ENCODE measurements at places on chromosomes 16 and 17. TPM values are rescaled to one million over a fixed set of nuclear protein-coding genes. Genes with fewer than 3 reads are reported as not detected.
A peak's percentile ranks its signal among the peaks of the same experiment; 100 is the strongest.

Gene CD300E
- total RNA-seq = 0.81 TPM

Gene NPIPA8
- total RNA-seq = 23.1 TPM

Gene MEOX1
- 5.5 TPM for total RNA-seq

DNA sequence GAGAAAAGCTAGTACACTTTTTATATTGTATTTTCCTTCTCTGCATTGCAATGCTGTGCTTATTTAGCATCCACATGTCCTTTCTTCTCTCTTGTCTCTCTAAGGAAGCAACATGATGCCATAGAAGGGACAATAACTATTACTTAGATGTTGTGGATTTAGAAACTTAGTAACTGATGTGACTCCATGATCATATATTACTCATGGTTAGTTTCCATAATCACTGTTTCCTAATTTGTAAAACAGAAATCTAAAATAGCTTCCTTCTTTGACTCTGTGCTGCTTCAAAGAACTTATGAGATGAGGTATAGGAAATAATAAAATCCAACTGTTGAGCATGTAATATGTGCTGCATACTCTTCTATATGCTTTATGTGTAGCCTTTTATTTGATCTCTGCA, 6.6 kb upstream of the ABCA5 start:
- no peaks in the 10 kb centered on the region for H3K4me1 ChIP-seq
- DNase-seq = no peak
- no peaks in the 10 kb centered on the region for H3K36me3 ChIP-seq
- H3K4me3 ChIP-seq = no peak overlapping the region

GRCh38 chr17:81995463-81996231, 18.2 kb downstream of the ASPSCR1 start:
- H3K36me3 ChIP-seq = no peaks in the 10 kb centered on the region
- no peak for DNase-seq
- H3K4me1 ChIP-seq = peaks cover 4% of the 10 kb centered on the region
- no peaks in the 10 kb centered on the region for H3K27me3 ChIP-seq

DNA sequence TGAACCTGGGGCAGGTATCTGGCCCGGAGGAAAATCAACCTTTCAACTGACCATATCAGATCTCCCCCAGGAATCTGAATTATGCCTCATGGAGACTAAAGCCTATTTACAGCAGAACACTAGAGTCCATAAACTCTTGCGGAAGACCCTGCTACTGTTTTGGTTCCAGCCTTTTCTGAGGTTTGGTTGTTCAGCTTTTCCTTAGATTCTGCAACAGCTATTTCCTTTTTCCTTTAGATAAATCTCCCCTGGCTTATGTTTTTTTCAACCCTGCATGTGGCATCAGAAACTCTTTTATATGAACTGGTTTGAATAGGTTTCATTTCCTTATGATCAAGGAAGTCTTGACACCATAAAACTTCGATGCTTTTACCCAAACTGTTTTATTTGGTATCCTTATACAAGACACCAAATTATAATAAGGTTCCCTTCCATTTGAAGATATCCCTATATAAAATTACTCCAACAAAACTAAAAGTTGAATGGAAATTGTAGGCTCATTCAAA, 13.1 kb downstream of the SPOP start:
- H3K4me3 ChIP-seq = no peak overlapping the region
- H3K36me3 ChIP-seq = peaks cover 5% of the 10 kb centered on the region
- DNase-seq = no peak
- H3K27me3 ChIP-seq = no peaks in the 10 kb centered on the region
- peak overlapping the region; percentile 77 for H3K27ac ChIP-seq

GRCh38 chr17:45138911-45139532, 3.5 kb downstream of the ACBD4 start:
- no peak for DNase-seq
- peaks cover 16% of the 10 kb centered on the region for H3K4me1 ChIP-seq
- H3K27me3 ChIP-seq = no peaks in the 10 kb centered on the region
- no peak overlapping the region for H3K4me3 ChIP-seq
- H3K27ac ChIP-seq = no peak overlapping the region

GRCh38 chr17:41404024-41404671, 6.7 kb upstream of the KRT31 start:
- peaks cover 39% of the 10 kb centered on the region for H3K4me1 ChIP-seq
- no peaks in the 10 kb centered on the region for H3K36me3 ChIP-seq
- no peak for DNase-seq
- H3K4me3 ChIP-seq = peak overlapping the region; percentile 43
- H3K27ac ChIP-seq = peak overlapping the region; percentile 46

DNA sequence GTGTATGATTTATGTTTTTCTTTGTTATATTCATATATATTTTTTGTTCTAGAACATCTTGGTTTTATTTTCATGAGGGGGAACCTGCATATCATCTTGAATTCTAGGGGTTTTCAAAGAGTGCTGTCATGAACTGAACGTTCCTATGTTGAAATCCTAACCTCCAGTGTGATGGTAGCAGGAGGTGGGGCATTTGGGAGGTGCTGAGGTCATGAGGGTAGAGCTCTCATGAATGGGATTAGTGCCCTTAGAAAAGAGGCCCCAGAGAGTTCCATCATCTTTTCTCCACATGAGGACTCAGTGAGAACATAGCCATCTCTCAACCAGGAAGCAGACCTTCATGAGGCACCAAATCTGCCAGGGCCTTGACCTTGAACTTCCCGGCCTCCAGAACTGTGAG, 34.6 kb upstream of the CCDC182 start:
- H3K4me1 ChIP-seq = peaks cover 2% of the 10 kb centered on the region
- no peak overlapping the region for H3K27ac ChIP-seq
- H3K4me3 ChIP-seq = no peak overlapping the region
- H3K27me3 ChIP-seq = peaks cover 46% of the 10 kb centered on the region
- DNase-seq = no peak

- no peak overlapping the region for H3K27ac ChIP-seq
- peaks cover 24% of the 10 kb centered on the region for H3K27me3 ChIP-seq
- H3K4me3 ChIP-seq = no peak overlapping the region
- peaks cover 4% of the 10 kb centered on the region for H3K4me1 ChIP-seq
- DNase-seq = no peak
These were observed 21.8 kb downstream of the ITGB3 start for GRCh38 chr17:47275245-47275984.

- no peak overlapping the region for H3K4me3 ChIP-seq
- no peak for DNase-seq
- no peaks in the 10 kb centered on the region for H3K27me3 ChIP-seq
- peaks cover 4% of the 10 kb centered on the region for H3K36me3 ChIP-seq
These were observed 6.8 kb downstream of the FHOD1 start for GRCh38 chr16:67240506-67240905.

GRCh38 chr17:81916234-81917001, 1.6 kb downstream of the SIRT7 start:
- no peak for DNase-seq
- peak overlapping the region; percentile 86 for H3K27ac ChIP-seq
- peaks cover 31% of the 10 kb centered on the region for H3K4me1 ChIP-seq
- H3K4me3 ChIP-seq = peak overlapping the region; percentile 92

DNA sequence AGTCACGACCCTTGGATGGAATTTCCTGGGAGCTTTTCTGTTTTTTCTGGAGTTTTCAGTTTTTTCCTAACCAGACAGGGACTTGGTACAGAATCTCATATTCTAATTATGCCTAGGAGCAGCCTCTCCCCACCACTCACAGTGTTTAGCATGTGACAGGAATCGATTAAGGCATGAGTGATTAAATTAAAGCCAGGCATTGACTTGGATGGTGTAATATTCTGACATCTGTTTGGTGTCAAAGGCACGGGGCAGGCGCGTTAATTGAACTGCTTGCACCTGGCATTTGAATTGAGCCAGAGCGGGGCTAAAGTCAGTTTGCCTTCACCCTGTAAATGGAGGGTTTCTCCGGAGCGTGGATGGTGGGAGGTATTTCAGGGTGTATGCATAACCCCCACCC, 11.9 kb downstream of the MAPT start:
- no peak for DNase-seq
- H3K4me3 ChIP-seq = no peak overlapping the region
- H3K4me1 ChIP-seq = peaks cover 10% of the 10 kb centered on the region
- peaks cover 3% of the 10 kb centered on the region for H3K36me3 ChIP-seq
- H3K27ac ChIP-seq = no peak overlapping the region
- peaks cover 29% of the 10 kb centered on the region for H3K27me3 ChIP-seq

DNA sequence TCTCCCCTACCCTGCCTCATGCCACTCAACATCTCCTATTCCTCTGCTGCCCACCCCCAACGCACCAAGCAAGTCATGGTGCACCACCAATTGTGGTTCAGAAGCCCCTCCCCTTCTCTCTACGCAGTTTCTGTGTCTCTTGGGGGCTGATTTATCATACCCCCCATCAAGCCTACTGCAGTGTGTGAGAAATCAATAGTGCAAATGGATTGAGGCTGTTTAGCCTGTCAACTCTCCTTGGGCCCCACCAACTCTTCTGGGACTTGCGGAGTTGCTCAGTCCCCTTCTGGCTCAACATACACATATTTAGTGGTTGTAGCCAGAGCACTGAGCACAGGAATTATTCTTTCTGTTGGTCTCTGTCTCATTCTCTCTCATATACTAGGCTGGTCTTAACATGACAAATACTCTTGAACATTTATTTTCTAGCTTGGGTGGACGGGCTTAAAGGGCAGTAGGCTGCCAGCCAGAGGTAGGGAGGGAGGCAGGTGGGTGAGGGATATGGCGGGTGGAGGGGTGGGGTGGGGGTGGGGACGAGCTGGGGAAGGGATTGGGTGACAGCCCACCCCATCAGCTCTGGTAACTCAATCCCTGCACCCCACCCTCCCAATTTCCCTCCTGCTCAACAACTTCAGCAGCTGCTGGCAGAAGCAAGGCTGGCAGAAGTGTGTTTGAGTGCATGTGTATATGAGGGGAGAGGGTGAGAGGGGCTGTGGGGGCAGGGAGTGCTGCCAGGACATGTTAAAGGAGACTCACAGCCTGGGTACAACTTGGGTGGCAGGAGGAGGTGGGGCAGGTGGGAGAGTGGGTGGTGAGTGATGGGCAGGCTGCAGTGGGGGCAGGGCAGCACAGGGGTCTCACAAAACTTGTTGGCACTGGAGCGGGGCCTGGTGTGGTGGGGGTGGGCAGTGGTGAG, 4.9 kb downstream of the RARA start:
- no peaks in the 10 kb centered on the region for H3K27me3 ChIP-seq
- H3K4me3 ChIP-seq = peak overlapping the region; percentile 9
- H3K4me1 ChIP-seq = peaks cover 56% of the 10 kb centered on the region
- H3K27ac ChIP-seq = peak overlapping the region; percentile 86
- DNase-seq = no peak

GRCh38 chr17:66947311-66947710, 17.2 kb upstream of the CACNG4 start:
- peaks cover 89% of the 10 kb centered on the region for H3K27me3 ChIP-seq

- no peak overlapping the region for H3K27ac ChIP-seq
- H3K4me3 ChIP-seq = no peak overlapping the region
- no peak for DNase-seq
- H3K36me3 ChIP-seq = no peaks in the 10 kb centered on the region
- H3K27me3 ChIP-seq = peaks cover 31% of the 10 kb centered on the region
These were observed 15.6 kb downstream of the RPH3AL start for GRCh38 chr17:337022-337420.

DNA sequence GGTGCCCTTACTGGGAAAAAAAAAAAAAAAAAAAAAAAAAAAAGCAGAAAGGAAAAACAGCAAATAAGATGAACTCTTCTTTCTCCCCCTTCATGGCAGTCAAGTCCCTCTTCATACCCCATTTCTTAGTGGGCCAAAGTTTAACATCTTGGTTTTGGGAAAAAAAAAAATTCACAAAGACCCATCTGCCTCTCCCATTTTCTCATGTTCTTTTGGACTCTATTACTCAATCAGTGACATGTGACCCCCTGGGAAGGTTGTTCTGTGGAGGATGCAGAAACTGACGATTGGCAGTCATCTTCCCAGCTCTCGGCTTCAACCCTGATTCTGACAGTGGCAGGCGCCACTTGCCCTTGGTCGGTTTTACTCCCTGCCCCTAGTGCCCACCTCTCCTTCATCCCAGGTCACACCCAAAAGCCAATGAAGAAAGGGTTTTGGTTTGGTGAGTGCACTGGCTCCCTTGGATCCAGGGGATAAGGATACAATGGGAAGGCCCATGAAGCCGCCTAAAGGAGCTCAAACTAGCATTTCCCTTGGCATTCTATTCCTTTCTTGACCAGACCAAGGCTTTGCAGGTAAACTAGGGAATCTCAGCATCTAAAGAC, 60.7 kb upstream of the TBX2 start:
- no peaks in the 10 kb centered on the region for H3K27me3 ChIP-seq
- no peak overlapping the region for H3K4me3 ChIP-seq
- H3K27ac ChIP-seq = no peak overlapping the region
- no peak for DNase-seq

- H3K4me3 ChIP-seq = no peak overlapping the region
- no peak overlapping the region for H3K27ac ChIP-seq
- H3K4me1 ChIP-seq = no peaks in the 10 kb centered on the region
- H3K36me3 ChIP-seq = no peaks in the 10 kb centered on the region
These were observed 386.6 kb downstream of the XYLT1 start for GRCh38 chr16:17084130-17084529.

DNA sequence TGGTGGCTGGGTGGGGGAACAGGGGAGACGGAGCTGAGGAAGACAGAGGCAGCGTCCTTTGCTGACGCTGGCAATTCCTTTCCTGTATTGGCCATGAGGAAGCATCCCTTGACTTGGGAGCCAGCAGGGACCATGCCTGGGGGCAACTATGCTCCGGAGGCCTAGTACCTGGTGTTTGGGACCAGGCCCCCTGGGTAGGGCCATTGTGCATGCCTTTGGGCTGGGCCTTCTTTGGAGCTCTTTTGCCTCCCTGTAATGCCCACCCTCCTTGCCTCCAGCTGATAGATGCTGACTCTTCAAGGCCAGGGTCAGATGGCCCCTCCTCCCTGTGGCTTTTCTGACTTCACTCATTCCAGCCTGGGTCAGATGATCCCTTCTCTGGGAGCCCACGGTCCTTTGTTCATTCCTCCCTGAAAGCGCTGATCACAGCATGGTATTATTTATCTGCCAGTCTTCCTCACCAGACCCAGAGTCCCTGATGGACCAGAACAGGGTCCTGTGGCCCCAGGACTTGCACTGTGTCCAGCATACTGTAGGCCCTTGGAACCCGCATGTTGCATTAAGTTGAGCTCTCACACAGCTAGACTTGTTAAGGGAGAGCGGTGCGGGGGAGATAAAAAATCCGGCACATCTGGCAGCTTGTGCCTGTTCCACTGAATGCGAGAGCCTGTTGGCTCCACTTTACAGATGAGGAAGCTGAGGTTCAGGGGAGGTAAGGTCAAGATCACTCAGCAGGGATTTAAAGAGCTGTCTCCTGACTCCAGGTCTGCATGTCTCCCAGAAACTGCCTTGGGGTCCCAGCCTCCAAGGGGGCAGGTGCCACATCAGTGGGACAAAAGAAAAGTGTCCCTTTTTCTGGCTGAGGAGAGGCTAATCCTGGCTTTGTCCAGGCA, 2.9 kb downstream of the STARD3 start:
- H3K27ac ChIP-seq = peak overlapping the region; percentile 95
- peaks cover 2% of the 10 kb centered on the region for H3K36me3 ChIP-seq
- H3K27me3 ChIP-seq = no peaks in the 10 kb centered on the region
- H3K4me3 ChIP-seq = peak overlapping the region; percentile 50

- peaks cover 36% of the 10 kb centered on the region for H3K4me1 ChIP-seq
- H3K4me3 ChIP-seq = peak overlapping the region; percentile 96
- peaks cover 3% of the 10 kb centered on the region for H3K36me3 ChIP-seq
- no peak for DNase-seq
- no peaks in the 10 kb centered on the region for H3K27me3 ChIP-seq
- peak overlapping the region; percentile 99 for H3K27ac ChIP-seq
These were observed 730 bp downstream of the KAT7 start for GRCh38 chr17:49789243-49789578.

- peaks cover 29% of the 10 kb centered on the region for H3K4me1 ChIP-seq
- DNase-seq = no peak
- peaks cover 11% of the 10 kb centered on the region for H3K36me3 ChIP-seq
- H3K4me3 ChIP-seq = no peak overlapping the region
- no peak overlapping the region for H3K27ac ChIP-seq
- no peaks in the 10 kb centered on the region for H3K27me3 ChIP-seq
These were observed 80.0 kb downstream of the USP32 start for GRCh38 chr17:60311936-60312335.

GRCh38 chr16:54286366-54287130, at the start of gene IRX3:
IRX3 (minus strand) TSS chr16:54286787; CDS start chr16:54286050, 737 bp downstream.
- H3K27me3 ChIP-seq = peaks cover 68% of the 10 kb centered on the region
- peaks cover 33% of the 10 kb centered on the region for H3K4me1 ChIP-seq
- H3K4me3 ChIP-seq = peak within 1 kb of the TSS; percentile 85
- H3K36me3 ChIP-seq = peaks cover 15% of the 10 kb centered on the region

Data from T-helper 17 cell (primary cell).